Mesothelial cell of epicardium (in vitro differentiated cells): ENCODE measurements at places on chromosomes 1 and 21.

GRCh38 chr1:17184822-17185484 is 20.0 kb upstream of the PADI1 start:
- DNase-seq, result no peak

DNA sequence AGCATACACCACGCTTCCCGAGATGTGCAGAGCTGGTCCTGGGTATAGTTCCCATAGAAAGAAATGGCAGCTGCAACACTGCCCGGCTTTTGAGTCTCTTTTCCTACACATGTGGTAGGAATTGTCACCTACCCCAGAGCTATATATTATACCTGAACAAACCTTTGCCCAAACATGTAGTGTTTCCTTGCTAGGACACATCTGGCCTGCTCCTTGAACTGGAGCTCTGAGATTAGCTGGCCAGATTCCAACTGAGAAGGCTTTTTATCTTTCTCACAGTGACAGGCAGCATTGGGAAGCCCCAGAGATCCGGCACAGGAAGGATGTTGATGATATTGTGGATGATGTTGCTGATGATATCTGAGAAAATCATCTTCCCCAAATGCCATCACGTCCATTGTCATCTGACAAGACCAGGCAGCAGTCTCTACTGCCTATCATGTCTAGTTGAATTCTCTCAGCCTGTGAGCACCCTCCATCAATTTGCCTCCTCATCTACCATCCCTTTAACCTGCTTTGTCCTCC is 115.0 kb upstream of the SMYD2 start:
- no peak for DNase-seq

- no peak for DNase-seq
These were observed 11.9 kb downstream of the TSPAN2 start for GRCh38 chr1:115077286-115077983.

- no peak for DNase-seq
These were observed 6.8 kb downstream of the SCYL3 start for GRCh38 chr1:169886931-169887330.

GRCh38 chr21:30962013-30962412 is 76.3 kb downstream of the KRTAP19-8 start:
- DNase-seq, result no peak

DNA sequence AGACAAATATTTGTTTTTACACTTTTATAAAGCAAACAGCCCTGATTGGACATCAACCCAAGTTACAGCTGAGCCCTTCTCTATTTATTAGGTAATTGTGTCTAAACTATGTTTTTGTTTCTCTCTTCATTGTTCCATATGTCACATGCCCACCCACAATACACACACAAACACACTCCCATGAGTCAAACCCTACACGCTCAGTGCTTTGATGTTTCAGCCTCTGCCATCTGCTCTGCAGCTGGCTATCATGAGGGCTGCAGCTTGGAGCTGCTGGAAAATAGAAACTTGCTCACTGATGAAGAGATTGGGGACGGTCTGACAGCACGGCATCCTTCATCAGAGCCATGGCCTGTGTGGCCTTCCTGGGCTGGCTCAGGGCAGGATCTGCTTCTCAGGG is 41.7 kb downstream of the PSMG1 start:
- DNase-seq, result no peak

- DNase-seq, result no peak
These were observed 81.2 kb upstream of the RAB3GAP2 start for GRCh38 chr1:220353229-220354012.

DNA sequence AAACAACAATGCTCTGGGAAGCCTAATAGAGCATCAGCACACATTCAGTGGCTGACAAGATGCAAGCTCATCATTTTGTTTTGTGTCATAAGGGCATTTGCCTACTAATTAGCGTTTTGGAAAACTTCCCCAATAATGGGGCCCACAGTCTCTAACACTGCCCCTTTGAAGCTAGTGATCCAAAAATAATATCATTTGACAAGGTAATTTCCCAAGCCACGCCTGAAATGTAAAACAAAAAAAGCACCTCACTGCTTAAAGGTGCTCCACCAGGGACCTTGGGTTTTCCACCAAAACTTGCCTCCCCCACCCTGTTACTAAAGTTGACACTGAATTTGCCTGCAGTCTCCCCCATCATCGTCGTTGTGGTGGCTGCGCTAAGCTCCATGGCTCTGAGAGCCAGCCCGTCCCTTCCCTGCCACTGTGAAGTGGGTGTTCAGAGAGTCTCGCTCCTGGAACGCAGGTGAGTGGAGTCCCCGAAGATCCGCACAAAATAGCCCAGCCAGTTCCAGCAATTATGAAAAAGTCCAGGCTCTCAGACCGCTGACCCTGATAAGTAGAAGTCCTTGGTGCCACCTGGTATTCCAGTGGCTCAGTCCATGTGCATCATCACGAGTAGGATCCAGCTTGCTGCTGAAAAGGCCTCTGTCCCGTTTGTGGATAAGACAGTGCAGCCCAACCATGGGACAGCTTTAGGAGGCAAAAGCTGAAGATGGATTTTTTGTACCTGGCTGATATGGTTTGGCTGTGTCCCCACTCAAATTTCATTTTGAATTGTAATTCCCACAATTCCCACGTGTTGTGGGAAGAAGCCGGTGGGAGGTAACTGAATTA is 52.2 kb downstream of the RAB3GAP2 start:
- no peak for DNase-seq

DNA sequence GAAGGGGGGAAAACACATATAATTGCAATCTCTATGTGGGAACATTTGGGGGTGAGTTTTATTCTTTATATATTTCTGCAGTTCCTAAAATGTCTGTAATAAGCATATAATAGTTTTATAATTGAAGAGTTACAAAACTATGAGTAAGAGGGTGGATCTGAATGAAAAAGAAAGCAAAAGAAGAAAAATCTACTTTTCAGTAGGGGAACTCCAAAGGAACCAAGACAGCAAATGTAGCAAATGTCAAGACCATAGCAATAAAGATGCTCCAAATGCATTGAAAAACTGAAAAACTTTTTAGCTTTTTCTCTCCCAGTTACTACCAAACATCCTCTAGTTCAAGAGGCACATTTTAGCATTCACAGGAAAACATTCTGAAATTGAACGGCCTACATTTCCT is 434.8 kb downstream of the LMO4 start:
- no peak for DNase-seq

GRCh38 chr1:172324086-172324485 is 96.4 kb upstream of the C1orf105 start:
- DNase-seq, result no peak

DNA sequence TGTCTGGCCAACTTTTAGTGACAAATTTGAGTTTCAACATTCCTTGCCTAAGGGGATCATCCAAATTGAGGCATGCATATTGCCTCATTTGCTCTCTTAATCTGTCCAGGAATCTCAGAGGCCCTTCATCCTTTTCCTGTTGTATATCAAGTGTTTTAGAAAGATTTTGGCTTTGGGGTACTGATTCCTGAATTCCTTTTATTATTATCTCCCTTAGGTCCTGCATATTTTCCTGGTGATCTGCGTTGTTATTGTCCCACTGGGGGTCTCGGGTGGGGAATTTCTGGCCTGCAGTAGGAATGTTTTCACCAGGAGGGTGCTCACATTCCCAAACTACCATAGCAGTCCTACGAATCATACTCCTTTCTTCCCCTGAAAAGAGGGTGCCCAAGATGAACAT is 4.4 kb upstream of the AADACL3 start:
- no peak for DNase-seq

- DNase-seq, result no peak
These were observed 192.0 kb upstream of the GALNT2 start for GRCh38 chr1:229875086-229875485.

- DNase-seq, result no peak
These were observed 438.7 kb downstream of the PRDM2 start for GRCh38 chr1:14138687-14139086.

DNA sequence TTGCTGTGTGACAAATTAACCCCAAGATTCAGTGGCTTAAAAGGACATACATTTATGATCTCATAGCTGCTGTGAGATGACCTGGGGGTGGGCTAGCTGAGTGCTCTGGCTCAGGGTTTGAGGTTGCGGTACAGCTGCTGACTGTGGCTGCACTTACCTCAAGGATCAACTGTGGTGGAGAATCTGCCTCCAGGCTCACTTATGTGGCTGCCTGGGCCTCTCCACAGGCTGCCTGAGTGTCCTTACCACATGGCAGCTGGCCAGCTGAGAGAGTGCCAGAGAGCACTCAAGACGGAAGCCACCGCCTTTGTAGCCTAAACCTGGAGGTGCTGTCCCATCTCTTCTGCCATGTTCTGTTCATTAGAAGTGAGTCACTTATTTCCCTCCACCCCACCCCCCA is 5.7 kb downstream of the LRRC71 start:
- no peak for DNase-seq

- DNase-seq, result no peak
These were observed 32.9 kb downstream of the PBX1 start for GRCh38 chr1:164591858-164592257.

DNA sequence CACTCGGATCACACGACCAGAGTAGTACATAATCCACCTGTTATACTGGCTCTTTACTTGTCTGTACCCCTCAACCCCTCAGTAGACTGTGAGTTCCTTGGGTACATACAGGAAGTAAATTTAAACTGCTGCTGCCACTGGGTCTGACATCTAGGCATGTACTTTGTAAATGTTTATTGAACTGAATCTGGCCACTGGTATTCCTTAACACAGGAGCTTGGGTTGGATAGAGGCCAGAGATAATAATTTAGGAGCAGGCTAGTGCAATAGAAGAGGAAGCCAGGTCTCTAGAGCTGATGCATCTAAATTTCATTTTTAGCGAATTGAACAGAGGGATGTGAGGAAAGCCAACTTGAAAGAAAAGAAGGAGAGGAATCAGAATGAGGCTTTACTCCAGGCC is 12.4 kb downstream of the TTC4 start:
- no peak for DNase-seq

- DNase-seq, result no peak
These were observed 6.1 kb downstream of the TNFRSF25 start for GRCh38 chr1:6459850-6460265.

- no peak for DNase-seq
These were observed 47.3 kb upstream of the COA6 start for GRCh38 chr1:234325878-234326496.

DNA sequence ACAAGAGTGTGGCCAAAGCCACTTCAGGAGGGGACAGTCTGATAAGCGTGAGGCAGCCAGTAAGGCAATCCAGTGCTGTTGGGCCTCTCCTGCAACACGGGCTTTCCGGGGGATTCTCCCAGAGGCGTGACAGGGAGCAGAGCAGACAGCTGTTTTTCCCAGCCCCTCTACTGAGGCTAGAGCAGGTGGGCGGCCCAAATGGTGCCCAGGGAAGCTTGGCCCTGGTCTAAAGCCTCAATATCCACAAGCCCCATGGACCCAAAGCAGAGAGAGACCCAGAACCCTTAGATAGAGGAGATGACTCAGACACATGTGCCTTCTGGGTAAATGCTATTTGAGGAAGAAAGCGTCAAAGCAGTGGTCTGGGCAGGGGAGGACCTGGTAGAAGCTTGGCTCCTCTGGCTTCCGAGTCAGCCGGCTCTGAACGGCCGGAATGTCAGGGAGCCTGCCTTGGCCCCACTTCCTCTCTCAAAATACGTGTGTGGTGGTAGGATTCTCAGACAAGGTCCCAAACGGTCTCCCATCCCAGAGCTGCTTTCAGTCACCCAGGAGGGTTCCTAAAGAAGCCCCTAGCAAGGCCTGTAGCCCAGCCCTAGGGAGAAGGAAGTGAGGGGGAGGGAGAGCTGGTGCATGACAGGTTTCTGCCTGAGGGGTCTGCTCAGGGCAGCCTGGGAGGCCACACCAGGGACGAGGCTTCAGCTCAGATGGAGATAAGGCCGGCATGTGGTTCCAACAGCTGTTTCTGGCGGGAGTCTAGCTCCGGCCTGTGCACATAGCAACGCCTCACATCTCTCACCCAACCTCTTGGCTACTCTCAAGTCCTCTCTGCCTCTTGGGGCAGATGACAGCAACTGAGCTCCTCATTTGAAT is 28.8 kb downstream of the PIK3C2B start:
- DNase-seq, result no peak

DNA sequence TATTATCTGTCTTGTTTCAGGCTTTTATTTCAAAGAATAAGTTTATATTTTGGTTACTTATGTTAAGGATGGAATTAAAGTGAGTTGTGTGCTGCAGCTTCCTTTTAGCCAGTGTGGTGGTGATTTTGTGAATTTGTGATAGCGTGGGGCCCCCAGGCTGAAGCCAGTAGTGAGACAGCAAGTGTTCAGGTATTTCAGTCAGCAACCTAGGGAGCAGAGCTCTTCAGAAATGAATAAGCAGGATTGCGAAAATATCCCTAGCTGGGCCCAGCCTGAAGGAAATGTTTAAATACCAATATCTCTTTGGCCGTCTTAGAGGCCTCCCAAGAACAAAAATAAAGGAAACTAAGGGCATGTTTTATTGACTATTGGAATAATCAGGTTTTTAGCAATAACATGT is 150.8 kb upstream of the C1orf105 start:
- DNase-seq, result no peak

GRCh38 chr1:114668784-114669561 is 876 bp downstream of the DENND2C start:
- no peak for DNase-seq

- no peak for DNase-seq
These were observed 392 bp upstream of the DMRTA2 start for GRCh38 chr1:50423670-50424000.

DNA sequence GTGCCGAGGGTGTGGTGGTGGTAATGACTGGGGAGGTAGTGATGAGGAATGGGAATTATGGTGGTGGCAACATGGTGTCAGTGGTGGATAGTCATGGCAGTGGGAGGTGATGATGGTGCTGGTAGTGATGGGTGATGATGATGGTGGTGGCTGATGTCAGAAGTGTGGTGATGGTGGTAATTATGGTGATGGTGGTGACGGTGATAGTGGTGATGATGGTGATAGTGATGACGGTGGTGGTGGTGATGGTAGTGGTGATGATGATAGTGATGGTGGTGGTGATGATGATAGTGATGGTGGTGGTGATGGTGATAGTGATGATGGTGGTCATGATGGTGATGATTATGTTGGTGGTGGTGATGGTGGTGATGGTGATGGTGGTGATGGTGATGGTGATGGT is 162.8 kb downstream of the NPHP4 start:
- no peak for DNase-seq

- DNase-seq, result no peak
These were observed 36.7 kb upstream of the THEM4 start for GRCh38 chr1:151945725-151946722.

GRCh38 chr1:223264529-223264928 is 99.4 kb downstream of the SUSD4 start:
- no peak for DNase-seq

- DNase-seq, result no peak
These were observed 61.2 kb upstream of the CCDC190 start for GRCh38 chr1:162922201-162922600.

- no peak for DNase-seq
These were observed 70.7 kb downstream of the AGPAT3 start for GRCh38 chr21:43935711-43936110.

DNA sequence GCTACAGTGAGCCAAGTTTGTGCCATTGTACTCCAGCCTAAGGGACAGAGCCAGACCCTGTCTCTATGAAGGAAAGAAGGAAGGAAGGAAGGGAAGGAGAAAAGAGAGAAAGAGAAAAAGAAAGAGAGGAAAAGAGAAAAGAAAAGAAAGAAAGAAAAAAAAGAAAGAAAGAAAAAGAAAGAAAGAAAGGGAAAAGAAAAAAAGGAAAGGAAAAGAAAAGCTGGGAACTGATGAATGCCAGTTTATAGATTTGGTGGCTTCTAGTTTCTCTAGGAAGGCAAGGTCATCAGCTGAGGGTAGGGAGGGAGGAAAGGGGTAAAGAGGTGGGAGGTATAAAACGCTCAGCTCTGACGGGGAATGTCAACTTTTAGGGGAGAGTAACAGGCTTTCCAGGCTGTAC is 62.3 kb upstream of the AKT3 start:
- DNase-seq, result no peak
